ENCODE measurements at places on chromosomes 6 and 20. TPM values are rescaled to one million over a fixed set of nuclear protein-coding genes. Genes with fewer than 3 reads are reported as not detected.

PLG gene
- total RNA-seq: not detected

TINAG gene
- not detected for total RNA-seq

LY6G6F gene
- not detected for total RNA-seq

HLA-DPA1 gene
- not detected for total RNA-seq

CRISP3 gene
- total RNA-seq: not detected

RPS6KA2 gene
- 0.07 TPM for total RNA-seq

IGF2R gene
- total RNA-seq: 32.4 TPM

RNF144B gene
- 0.14 TPM for total RNA-seq
